Activated CD4-positive, alpha-beta memory T cell treated with anti-CD3 and anti-CD28 coated beads, Interleukin-2, amount 10 ng/mL, durations not matched to agents 7 days and 5 days (primary cell): ENCODE measurements at places on chromosomes 13 and 19. TPM values are rescaled to one million over a fixed set of nuclear protein-coding genes. Genes with fewer than 3 reads are reported as not detected.

GRCh38 chr19:49443366-49444099, 2.2 kb upstream of the SLC17A7 start:
- peak; percentile 95 for DNase-seq

GRCh38 chr19:5035105-5035761, 66.3 kb downstream of the KDM4B start:
- DNase-seq = no peak

- DNase-seq = no peak
These were observed 12.5 kb downstream of the GJB6 start for GRCh38 chr13:20219577-20219976.

DNA sequence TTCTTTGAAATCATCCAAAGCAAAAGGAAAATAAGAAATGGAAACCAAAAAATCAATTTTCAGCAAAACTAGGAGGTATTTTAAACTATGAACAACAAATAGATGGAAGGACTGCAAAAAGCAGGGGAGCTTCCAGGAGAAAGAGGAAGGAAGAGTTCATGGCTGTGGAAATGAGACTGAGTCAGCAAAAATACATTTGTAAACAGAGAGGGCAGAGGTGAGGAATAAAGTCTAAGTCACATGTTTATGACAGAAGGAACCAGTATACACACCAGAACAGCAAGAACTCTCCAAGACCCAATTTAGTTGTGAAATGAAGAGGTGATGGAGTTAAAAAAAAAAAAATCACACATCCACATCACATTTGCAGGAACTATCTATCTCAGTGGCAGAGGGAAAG, 69.6 kb downstream of the RNASEH2B start:
- DNase-seq = no peak

- DNase-seq = peak; percentile 51
These were observed 536 bp downstream of the UBA2 start for GRCh38 chr19:34428549-34429285.

- no peak for DNase-seq
These were observed 30.3 kb downstream of the AP1M1 start for GRCh38 chr19:16227837-16228636.

DNA sequence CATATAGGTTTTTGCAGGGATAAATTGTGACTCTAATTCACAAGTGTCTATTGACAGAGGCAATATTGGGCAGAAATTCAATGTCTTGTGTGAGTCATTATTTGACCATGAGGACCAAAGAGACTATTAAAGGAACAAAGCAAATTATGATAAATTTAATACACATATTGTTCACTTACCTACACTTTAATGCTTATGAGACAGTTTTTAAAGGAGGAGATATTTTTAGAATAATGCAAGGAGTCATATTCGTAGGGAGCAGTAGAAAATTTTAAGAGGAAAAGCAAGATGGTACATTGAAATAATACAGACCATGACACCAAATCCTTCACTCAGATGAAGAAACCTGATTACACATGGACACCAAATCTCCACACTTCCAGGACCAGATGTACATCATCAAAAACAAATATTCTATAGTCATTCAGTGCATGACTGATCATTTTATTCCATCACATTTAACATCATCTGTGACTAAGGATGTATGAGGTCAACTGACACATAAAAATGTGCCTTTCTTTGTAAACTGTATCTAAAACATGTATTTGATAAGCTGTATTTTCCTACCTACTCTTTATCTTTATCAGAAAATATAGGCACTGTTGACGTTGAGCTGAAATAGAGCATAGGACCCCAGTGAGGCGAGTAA, 4.2 kb upstream of the OR7A17 start:
- DNase-seq = no peak

GRCh38 chr13:110023729-110024644, 237.6 kb upstream of the IRS2 start:
- no peak for DNase-seq

GRCh38 chr19:51207747-51208146, 17.1 kb upstream of the CD33 start:
- DNase-seq = no peak

DNA sequence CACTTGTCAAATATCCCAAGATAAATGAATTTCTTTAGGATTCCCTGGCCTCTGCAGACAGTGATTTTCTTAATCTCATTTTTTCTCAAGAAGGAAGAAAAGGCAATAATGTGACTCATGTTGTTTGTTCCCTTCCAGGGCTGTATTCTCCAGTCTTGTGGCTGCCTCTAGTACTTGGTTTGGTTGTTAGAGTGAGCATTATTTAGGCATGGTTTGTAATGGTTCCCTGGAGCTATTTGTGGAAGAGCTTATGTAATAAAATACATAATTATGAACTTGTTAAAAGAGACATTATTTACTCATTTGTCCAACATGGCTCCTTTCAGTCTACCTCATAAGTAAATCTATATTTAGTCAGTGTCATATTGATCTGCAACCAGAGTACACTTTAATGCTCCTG, 270.4 kb downstream of the DCT start:
- DNase-seq = no peak

DNA sequence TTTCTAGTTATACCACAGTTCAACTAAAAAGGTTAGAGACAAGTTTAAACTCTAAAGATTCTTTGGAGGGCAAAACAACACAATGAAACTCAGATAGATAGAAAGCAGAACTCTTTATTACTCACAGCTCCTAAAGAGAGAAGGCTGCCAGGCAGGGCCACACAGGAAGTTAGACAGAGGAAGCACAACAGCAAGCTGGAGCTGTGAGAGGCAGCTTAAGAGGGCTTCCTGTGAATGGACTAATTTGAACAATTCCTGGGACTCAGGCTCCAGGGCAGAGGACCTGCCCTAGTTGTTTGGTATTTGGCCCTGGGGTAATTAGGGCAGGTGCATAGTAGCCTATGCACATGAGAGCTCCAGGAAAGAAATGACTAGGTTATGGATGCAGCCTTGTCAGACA, 803.6 kb downstream of the DIAPH3 start:
- no peak for DNase-seq

GRCh38 chr13:111644750-111645149, 324.3 kb downstream of the TEX29 start:
- DNase-seq = no peak

- DNase-seq = no peak
These were observed 1.2 kb downstream of the RPS19 start for GRCh38 chr19:41861116-41861768.

GRCh38 chr13:28636677-28637317, 22.1 kb upstream of the POMP start:
- peak; percentile 53 for DNase-seq

DNA sequence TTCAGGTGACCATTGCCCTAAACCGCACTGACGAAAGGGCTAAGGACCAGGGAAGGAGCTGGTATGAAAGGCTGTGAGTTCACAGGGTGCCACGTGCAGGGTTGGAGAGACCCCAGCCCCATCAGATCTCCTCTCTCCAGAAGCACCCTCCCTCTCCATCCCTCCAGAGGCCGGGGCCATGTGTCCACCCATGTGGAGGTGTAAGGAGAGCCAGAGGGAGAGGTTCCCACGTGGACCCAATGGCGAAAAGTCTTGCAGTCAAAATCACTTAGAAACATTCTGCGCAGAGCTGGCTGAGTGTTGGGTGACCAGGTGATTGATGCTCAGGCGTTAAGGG, 168.3 kb downstream of the COL4A1 start:
- DNase-seq = no peak

DNA sequence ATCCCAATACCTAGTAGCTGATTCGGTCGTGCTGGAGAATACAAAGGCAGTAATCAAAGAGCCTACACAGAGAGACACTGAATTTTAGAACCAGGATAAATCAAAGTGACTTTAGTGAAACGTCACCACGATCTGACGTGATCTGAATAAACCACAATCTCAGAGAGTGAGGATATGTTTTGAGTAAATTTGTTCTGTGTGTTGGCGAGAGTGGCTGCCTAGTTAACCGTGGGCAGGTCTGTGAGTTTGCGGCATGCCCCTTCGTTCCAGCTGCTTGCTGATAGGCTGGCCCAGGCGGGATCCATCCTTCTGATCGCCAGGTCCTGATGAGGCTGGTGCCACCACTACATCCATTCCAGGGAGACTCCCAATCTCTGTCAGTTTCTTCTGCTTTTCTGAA, 40.4 kb downstream of the LRCH1 start:
- peak; percentile 47 for DNase-seq

- no peak for DNase-seq
These were observed 6.4 kb upstream of the PDE4C start for GRCh38 chr19:18232540-18233223.

GRCh38 chr19:51627491-51628138, 2.6 kb downstream of the SIGLEC5 start:
- DNase-seq = no peak

- DNase-seq = no peak
These were observed 25.3 kb upstream of the TBC1D4 start for GRCh38 chr13:75507027-75508001.

DNA sequence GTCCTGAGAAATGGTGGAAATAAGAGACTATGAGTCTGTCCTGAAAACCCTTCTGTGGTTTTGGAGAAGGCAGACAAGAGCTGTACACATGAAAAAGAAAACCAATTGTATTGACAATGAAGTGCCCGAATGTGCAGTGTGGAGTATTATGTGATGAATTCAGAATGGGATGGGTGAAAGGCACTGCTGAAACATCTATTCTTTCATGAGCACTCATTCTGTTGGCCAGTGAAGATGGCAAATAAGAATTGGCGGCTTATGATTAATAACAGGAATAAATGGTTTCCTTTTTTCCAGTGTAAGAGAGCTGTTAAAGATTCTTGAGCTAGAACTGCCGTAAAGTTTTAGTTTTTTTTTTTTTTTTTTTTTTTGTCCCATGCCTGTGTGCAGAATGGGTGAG, 5.7 kb downstream of the POLR1D start:
- no peak for DNase-seq

GRCh38 chr19:33795370-33796163, 1.1 kb upstream of the KCTD15 start:
- peak; percentile 64 for DNase-seq

DNA sequence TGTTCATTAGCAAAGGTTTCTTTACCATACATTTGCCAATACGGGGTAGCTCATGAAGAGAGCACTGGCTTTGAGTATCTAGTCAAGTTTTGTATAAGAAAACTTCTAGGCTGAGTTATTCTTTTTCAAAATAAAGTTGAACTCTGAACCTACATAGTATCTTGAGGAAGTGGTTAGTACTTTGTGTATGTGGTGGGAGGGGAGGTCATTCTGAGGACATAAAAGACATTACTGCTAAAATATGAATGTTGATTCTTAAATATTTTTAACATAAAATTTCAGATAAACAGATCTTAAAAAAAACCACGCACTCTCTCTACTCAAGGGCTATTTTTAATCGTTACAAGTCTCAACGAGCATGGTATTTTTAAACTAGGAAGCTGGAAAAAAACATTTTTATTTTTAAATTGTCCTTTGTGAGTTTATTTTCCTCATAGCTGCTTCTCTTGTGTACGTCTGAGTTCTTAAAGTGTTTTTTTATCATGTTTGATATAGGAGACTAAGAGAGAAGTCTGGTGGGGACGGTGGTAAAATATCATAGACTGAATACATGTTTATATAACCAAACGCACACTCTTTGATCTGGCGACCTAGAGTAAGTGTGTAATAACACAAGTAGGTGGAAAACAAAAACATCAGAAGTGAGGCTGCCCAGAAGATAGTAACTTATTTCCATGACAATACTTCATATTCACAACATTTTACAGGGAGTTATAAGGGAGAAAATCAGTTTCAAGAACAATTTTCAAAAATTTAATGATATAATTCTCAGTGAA, 118.0 kb upstream of the POSTN start:
- DNase-seq = no peak

- no peak for DNase-seq
These were observed 954 bp upstream of the STK24 start for GRCh38 chr13:98577836-98578285.

- no peak for DNase-seq
These were observed 15.7 kb downstream of the PNPLA6 start for GRCh38 chr19:7550987-7551761.

DNA sequence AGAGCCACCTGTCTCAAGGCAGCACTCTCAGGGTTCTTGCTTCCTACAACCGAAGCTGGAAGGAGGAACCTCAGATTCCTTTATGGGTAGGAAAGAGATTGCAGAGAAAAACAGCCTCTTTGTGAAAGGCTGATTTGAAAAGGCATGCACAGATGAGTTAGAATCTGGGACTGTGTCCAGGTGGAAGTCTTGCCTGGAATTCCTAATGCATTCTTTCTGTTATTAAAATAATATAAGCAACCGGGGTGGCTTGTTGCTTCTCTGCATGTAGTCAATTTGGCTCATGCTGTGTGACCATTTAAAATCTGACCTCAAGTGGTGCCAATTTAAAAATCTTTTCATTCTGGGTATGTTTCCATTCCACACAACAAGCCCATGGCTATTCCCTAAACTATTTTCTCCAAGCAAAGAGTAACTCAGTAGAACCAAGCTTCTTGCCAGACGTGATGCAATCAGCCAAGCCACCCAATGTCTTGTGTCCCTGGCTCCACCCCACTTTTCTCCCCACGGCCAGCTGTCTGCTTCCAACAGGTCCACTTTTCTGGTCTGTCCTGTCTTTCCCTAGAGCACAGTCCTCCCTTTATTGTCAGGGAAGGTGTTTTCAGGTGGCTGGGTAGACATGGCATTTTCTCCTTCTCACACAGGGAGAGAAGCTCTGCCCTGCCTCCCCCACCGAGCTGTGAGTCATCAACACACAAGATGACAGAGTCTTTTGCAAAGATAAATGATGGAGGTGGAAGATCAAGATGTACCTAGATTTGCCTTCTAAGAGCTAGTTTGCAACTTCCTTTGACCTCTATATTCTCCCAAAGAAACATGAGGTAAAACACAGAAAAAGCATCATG, 394.3 kb downstream of the FOXO1 start:
- peak; percentile 21 for DNase-seq

GRCh38 chr13:93265800-93266199, 39.2 kb downstream of the GPC6 start:
- DNase-seq = no peak

GRCh38 chr19:11887234-11887610, 360 bp upstream of the ZNF69 start:
- DNase-seq = no peak

- DNase-seq = no peak
These were observed 31.6 kb downstream of the CEBPA start for GRCh38 chr19:33270769-33271168.

GRCh38 chr19:6522712-6523111, 8.1 kb upstream of the TNFSF9 start:
- no peak for DNase-seq

DIAPH3 gene
- 23.2 TPM for total RNA-seq

CEACAM3 gene
- total RNA-seq = not detected

KXD1 gene
- 93.0 TPM for total RNA-seq

SLC25A41 gene
- total RNA-seq = not detected

FUT1 gene
- 0.28 TPM for total RNA-seq

SHISA7 gene
- not detected for total RNA-seq

GNA15 gene
- 140 TPM for total RNA-seq

LGALS7B gene
- not detected for total RNA-seq

ZNF649 gene
- 8.1 TPM for total RNA-seq

ZNF302 gene
- total RNA-seq = 18.4 TPM

OLFM4 gene
- total RNA-seq = not detected

CRLF1 gene
- total RNA-seq = not detected

IL11 gene
- not detected for total RNA-seq

MBD3L5 gene
- total RNA-seq = not detected

ZNF443 gene
- 5.2 TPM for total RNA-seq

CASP14 gene
- total RNA-seq = not detected

ZNF100 gene
- total RNA-seq = 19.5 TPM

CILP2 gene
- 0.08 TPM for total RNA-seq
